ENCODE measurements at places on chromosomes 7 and 10.

GRCh38 chr7:130673066-130673465 is 4.5 kb upstream of the COPG2 start:
- no peak for DNase-seq

- DNase-seq, result no peak
Observed at GRCh38 chr10:125158601-125159485, 1.5 kb downstream of the CTBP2 start.

DNA sequence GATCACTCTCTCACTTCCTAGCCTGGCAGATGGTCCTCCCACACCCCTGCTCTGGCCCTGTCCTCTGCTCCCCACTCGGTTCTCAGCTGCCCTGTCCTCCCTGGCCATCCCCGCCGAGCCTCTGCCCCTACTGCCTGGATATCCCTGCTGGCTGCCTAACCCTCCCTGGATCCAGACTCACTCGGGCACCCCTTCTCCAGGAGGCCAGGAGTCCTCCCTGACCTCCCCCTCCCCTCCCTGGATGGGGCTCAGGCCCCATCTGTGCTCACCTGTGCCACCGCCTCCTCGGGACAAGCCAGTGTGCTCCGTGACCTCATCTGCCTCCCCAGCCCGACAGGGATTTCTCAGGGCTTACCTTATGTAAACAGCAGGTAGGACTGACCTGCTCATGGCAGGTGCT is 406.1 kb downstream of the TCERG1L start:
- DNase-seq, result no peak

DNA sequence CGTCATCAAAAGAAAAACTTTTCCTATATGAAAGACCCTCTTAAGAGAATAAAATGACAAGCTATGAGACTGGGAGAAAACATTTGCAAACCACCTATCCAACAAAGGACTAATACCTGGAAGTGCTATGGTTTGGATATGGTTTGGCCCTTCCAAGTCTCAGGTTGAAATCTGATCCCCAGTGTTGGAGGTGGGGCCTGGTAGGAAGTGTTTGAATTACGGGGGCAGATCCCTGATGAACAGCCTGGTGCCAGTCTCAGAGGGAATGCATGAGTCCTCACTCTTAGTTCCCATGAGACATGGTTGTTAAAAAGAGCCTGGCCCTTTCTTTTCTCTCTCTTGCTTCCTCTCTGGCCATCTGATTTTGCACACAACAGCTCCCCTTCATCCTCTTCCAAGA is 6.3 kb downstream of the ALDH18A1 start:
- no peak for DNase-seq

DNA sequence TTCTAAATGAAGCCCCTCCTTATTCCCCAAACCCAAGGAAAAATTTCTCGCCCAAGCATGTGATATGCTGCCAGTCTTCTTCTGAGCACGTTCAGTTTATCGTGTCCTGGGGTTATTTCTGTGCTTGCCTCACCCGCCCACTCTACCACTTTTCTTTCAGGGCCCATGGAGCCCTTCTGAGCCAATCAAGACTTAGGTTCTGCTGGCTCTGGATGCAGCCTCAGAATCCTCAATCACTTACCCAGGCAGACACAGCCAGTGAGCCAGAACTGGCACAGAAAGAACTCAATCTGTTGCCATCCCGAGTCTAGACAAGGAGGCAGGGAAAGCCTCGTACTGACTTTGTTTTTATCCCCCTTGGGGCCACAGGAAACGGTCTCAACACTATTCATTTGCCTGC is 34.2 kb upstream of the C10orf90 start:
- no peak for DNase-seq

- no peak for DNase-seq
Observed at GRCh38 chr10:52977581-52977980, 205.0 kb upstream of the MBL2 start.

GRCh38 chr10:121266370-121266769 is 331.9 kb downstream of the FGFR2 start:
- DNase-seq, result no peak

DNA sequence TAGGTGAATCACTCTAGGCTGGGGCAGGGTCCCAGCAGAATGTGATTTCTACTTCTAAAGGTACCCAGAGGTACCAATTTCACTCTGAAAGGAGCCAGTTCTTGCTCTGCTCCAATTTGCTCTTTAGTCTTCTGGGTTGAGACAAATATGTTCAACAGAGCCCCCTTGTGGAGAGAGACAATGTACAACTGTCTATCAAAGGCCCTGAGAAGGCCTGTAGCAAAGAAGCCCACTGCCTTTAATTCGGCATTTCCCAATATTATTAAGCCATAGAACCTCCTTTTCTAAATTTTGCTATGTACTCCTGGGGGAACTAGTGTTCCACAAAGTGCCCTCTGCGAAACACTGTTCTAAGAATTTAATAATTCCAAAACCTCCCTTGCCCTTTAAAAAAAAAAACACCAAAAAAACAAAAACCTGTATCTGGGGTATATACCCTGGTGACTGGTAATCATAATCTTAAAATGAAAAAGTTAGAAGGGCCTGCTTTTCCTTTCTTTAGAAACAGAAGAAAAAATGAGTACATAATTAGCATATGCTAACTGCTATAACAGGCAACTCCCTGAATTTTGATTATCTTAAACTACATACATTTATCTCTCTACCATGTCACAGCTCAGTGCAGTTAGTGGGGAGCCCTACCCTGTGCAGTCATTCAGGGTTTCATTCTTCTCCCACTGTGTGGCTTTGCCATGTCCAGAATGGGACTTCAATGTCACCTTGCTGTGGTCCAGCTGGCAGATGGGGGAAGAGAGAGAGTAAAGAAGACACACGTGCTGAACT is 160.9 kb upstream of the BMPER start:
- no peak for DNase-seq

DNA sequence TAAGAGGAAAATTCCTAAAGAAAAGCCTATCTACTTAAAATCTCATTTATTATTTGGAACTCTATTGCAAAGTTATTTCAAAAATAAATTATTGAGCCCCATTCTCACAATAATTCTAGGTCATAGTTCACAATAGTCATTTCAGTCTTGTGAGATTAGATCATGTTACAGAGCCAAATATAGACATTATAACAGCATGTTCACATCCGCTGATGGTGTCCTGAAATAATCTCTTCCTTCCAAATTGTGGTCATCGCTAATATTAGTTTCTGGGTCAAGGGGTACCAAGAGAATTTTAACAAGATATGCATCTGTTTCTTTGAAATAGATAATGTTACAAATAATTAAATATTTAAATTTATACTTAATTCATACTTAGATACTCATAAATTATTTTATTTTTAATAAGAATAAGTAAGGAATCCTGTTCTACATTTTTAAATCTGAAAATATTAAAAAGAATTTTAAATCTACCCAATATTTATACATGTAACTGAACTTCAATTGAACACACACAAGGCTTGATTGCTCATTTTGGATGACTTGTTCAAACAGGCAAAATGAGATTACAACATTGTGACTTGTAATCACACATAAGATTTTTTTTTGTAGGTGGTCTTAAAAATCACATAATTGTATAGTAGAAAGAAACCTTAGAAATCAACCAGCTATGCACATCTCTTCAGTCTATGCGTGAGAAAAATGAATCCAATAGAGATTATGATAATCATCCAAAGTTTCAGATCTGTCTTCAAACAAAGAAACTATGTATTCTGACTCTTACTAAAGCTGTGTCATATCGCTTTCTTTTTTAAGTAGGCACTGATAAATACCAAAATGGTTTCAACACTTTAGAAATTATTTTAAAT is 13.1 kb downstream of the GNAT3 start:
- peak; percentile 65 for DNase-seq

- DNase-seq, result no peak
Observed at GRCh38 chr10:86592413-86592812, 61.9 kb upstream of the OPN4 start.

- DNase-seq, result no peak
Observed at GRCh38 chr10:11631291-11631690, 19.8 kb upstream of the USP6NL start.

GRCh38 chr10:126638542-126638941 is 32.0 kb downstream of the C10orf90 start:
- DNase-seq, result no peak

DNA sequence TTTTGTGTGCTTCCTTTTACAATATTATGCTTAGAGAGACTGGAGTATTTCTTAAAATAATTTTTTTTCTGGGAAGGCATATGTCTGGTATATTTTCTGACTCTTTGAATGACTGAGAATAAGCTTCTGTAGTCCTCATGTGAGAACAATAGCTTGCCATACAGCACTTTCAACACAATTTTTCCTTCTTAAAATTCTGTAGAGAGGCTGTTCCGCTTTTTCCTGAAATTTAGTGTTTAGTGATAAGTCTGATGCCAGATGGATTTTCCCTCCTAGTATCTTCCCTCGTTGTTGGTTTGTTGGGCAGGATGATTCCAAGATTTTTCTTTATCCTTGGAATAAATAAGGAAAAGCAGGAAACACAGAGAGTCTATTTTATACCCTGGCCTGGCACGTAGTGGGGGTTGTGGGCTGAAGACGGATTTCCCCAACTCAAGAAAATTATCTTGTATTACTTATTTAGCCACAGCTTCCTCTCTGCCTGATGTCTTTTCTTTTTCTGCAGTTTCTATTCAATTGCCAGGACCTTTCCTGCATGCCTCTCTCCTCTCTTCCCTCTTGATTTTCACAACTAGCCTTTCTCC is 111.2 kb downstream of the AOAH start:
- DNase-seq, result no peak

GRCh38 chr7:111931958-111932357 is 274.2 kb downstream of the DOCK4 start:
- DNase-seq, result no peak

- DNase-seq, result no peak
Observed at GRCh38 chr7:55440040-55440690, 75.0 kb downstream of the LANCL2 start.

- DNase-seq, result no peak
Observed at GRCh38 chr10:80518143-80518806, 19.4 kb upstream of the SH2D4B start.

DNA sequence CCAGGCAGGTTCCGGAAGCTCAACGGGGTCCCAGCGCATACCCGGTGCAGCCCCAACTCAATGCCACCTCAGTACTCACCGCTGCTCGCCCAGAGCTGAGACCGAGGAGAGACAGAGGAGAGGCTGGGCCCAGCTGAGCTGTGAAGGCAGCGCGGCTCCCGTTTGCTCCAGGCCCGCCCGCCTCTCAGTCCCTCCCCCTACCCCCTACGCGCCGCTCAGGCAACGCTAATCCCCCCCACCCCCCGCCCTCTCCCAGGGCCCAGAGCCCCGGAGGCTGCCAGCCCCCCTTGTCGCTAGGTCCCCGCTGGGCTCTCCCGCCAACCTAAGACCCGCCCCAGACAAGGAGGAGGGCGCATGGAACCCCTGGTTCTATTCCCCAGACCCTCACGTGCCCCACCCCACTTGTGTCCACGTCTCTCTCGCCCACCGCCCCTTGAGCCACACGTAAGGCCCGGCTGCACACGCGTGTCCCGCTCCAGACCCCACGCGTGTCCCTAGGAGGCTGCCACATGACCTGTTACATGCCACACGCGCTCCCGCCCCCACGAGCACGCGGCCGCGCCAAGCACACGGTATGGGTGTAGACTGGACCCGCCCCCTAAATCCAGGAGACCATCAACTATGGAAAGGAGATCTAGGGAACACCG is at the start of gene PSD:
PSD (minus strand) TSS at position 164 of the 647 bp plus-strand sequence. CDS start 1,747 bp downstream, outside the sequence.
- DNase-seq, result no peak

- no peak for DNase-seq
Observed at GRCh38 chr10:119217991-119218490, 10.7 kb downstream of the GRK5 start.

- no peak for DNase-seq
Observed at GRCh38 chr7:85090143-85090542, 96.7 kb downstream of the SEMA3D start.

GRCh38 chr10:63133821-63134557 is 861 bp downstream of the NRBF2 start:
- DNase-seq, result no peak

- DNase-seq, result no peak
Observed at GRCh38 chr10:87987206-87987605, 123.8 kb downstream of the PTEN start.

DNA sequence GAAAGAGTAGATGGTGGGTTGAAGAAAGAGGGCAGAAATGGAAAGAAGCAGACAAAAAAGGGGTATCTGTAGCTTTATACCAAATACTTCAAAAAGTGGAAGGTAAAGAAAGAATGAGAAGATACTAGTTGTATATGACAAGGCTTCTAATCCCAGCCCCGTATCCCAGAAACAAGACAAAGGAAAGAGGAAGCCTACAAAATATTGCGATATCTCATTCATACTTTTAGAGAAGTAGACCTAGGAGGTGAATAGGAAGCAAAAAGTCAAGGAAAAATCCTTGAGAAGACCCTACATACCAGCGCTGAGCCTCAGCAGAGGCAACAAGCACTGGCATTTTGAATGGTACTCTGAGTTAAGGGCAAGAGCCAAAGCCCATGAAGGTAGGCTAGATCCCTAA is 26.6 kb downstream of the PHTF2 start:
- DNase-seq, result no peak

DNA sequence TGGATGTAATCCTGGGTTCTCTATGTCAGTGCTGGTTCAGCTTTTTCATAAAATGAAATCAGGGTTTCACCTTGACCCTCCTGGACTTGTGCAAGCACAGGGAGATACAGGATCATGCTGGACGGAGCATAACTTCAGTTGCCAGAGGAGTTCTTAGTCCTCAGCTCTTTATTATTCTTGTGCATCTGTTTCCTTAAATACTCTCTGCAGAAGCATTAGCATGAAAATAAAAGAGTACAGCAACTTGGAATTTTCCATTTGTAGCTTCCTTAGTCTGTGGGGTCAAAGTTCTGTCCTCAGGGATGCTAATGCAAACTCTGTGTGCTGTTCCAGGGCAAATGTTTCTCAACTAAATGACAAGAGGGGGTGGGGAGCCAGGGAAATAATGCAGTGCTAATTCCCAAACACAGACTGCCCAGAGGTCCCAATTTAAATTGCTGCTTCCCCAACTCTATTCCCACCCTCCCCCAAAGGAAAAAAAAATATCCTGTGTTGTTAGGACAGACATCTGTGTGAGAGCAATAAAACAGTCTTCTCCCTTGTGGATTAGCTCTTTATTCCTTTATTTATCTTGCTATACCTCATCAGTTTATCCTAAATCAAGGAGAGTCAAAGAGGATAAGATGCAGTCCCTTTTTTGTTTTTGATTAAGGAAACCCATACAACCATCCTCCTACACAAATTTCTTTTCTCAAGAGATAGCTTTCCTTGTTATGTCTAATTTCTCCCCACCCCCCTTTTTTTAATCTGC is 905.0 kb downstream of the LRMDA start:
- DNase-seq, result no peak

GRCh38 chr10:23037561-23037960 is 57.8 kb upstream of the MSRB2 start:
- DNase-seq, result no peak

GRCh38 chr7:17722798-17723197 is 217.5 kb downstream of the SNX13 start:
- no peak for DNase-seq

- DNase-seq, result no peak
Observed at GRCh38 chr7:105831824-105832535, 44.4 kb downstream of the ATXN7L1 start.
